ENCODE measurements at places on chromosomes 12 and 14.

GRCh38 chr14:62079038-62079437, 316.8 kb downstream of the SNAPC1 start:
- DNase-seq, result no peak

- no peak for DNase-seq
Measured at GRCh38 chr14:63766611-63767010, 38.7 kb upstream of the SGPP1 start.

DNA sequence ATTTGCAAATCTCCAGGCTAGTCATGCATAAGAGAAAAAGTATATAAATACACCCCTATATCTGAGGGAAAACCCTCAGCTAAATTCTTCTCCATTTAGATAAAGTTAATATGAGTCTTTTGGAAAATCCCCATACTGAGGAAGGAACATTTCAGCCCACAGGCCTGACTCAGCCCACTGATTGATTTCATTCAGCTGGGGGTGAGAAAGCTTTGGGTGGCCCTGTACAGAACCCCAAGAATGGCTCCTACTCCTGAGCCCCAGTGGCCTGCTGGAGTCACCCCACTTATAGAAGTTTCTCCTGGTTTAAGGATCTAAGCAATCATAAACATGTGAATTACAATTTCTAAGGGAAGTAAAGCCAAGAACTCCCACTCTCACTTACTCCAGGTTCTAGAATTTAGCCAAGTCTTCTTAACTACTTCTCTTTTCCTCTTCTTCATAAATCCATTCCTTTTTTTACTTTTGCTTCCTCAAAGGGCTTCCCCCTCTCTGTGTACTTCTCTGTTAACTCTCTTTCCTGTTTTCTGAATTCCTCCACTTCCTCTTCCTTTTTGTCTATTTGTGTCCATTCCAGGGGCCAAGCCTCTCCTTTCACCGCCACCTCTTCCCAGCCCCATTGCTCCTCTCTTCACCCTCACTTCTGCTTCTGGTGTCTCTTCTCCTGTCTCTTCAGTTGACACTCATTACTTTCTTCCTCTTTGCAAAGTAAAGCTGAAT, 21.0 kb downstream of the RTN1 start:
- no peak for DNase-seq

GRCh38 chr12:6262211-6262610, 48.3 kb upstream of the PLEKHG6 start:
- no peak for DNase-seq

DNA sequence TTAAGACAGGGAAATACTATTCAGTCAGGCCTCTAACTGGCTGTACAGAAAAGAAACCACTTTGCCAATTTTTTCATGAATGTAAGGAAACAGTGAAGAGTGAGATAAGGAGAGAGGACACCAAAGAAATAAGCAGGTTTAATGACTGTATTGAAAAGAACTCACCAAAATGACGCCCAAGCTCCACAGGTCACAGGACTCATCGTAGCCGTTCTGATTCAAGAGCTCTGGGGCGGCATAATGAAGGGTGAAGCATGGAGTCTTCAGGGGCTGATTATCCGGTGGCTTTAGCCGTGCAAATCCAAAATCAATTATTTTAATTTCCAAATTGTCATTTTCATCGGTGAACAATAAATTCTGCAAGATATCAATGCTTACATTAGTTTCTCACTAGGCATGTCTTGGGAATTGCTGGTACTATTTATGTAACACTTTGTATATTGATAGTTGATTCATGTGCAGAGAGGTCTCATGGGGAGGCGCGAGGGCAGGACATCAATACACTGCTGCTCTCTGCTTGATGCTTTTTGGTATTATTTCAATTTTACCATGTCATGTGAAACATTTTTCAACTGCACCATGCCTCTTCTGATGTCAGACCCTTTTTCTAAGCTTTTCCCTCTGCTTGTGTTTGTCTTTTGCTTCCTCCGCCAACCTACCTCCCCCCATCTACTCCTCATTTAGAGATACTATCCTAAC, 74.2 kb upstream of the TTC7B start:
- no peak for DNase-seq

DNA sequence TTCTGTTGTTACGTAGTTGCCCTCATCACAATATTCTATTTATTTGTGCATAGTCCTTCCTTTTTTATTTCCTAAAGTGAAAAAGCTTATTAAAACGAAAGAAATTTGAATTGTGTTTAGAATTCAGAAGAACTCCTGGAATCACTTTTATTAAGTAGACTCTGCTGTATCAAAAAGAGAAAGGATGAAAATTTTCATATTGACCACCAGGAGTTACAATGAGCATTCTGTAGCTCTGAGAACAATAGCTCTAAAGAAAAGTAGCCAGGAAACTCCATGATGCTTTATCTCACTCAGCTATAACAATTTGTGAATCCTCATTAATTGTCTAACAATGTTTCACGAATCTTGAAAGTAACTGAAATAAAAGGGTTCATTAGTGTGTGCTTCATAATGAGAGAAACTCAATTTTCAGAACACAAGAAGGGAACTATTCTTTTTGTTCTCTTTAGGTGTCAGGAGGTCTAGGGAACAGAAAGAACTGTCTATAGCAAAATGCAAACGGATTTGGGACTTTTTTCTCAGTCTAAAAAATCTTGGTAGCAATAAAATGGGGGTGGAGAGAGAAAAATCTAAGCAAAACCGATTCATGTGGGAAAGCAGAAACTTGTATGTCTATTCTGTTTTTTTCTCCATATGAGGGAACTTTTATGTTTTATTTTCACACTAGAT, 19.3 kb downstream of the ASCL1 start:
- DNase-seq, result no peak

DNA sequence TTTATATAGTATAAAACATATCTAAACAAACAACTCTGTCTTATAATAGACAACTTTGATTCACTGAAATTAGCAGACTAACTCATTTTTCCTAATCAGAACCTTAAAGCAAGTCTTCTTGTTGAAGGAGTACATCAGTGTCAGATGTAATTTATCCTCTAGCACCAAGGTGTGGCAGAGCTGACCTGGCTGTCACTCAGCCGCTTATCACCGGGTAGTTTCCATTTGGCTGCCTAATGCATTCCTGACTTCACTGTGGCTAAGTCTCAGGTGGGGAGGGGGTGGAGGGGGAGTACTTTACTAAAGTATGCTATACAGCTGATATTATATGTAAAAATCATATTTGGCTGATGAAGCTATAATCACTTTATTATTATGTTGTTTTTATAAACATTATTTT, 339.9 kb upstream of the RGS6 start:
- no peak for DNase-seq

GRCh38 chr14:36426836-36427235, 93.2 kb downstream of the NKX2-1 start:
- DNase-seq, result no peak

DNA sequence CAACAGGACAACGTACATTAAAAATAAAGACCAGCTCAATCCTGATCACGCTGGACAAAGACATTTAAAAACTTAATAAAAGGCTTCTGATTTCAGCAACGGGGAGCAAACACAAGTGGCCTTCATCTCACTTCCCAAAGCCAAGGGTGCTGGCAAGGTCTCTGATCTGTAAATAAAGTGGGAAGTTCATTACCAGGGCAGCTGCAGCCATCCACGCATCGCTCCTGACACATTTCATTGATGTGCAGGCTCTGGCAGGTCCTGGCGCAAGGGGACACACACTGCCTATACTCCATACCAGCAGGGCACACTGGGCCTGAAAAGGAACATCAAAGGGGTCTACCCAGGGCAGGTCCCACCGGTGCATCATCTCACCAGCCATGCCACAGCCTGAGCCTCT, 51.0 kb downstream of the VWF start:
- no peak for DNase-seq

DNA sequence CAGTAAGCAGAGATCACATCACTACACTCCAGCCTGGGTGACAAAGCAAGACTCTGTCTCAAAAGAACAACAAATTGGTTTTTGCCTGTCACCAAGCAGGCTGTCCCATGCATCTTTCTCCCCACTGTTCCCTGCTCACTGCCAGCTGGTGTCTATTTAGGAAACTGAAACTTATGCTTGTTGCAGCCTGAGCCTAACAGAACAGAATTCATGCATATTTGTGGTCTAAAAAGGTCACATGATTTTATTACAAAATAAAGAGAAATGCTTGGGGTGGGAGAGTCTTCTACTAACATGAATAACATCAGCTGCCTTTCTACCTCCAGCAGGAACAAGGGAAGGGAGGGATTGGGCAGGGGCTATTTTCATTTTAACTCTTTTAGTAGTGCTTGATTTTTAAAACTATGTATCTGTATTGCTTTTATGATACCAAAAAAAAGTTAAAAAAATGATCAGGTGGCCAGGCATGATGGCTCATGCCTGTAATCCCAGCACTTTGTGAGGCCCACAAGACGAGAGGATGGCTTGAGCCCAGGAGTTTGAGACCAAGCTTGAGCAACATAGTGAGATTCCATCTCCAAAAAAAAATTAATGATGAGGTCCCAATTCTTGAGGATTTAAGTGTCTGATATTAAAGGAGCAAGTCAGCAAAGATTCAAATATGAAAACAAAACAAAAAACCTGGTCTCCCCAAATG, 923 bp downstream of the STAT2 start:
- peak; percentile 18 for DNase-seq

DNA sequence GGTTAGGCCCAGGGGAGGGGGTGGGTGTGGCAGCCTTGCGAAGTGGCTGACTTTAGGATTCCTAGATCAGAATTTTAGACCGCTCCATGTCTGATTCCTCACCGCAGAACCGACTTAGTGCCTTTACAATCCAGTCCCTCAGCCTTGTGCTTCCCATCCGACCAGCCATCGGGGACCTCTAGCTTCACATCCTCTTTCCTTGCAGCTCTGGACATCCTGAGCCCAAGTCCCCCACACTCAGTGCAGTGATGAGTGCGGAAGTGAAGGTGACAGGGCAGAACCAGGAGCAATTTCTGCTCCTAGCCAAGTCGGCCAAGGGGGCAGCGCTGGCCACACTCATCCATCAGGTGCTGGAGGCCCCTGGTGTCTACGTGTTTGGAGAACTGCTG, 557 bp downstream of the COPS7A start:
- DNase-seq, result no peak

- peak; percentile 79 for DNase-seq
Measured at GRCh38 chr14:61145034-61145902, 135.9 kb downstream of the TMEM30B start.

- no peak for DNase-seq
Measured at GRCh38 chr12:8648576-8649205, 13.9 kb downstream of the MFAP5 start.

GRCh38 chr12:64039281-64039871, 182.7 kb downstream of the KICS2 start:
- peak; percentile 46 for DNase-seq

- DNase-seq, result peak; percentile 43
Measured at GRCh38 chr12:59113831-59114615, 193.7 kb upstream of the LRIG3 start.

GRCh38 chr12:71445071-71445470, 5.5 kb downstream of the LGR5 start:
- DNase-seq, result no peak

DNA sequence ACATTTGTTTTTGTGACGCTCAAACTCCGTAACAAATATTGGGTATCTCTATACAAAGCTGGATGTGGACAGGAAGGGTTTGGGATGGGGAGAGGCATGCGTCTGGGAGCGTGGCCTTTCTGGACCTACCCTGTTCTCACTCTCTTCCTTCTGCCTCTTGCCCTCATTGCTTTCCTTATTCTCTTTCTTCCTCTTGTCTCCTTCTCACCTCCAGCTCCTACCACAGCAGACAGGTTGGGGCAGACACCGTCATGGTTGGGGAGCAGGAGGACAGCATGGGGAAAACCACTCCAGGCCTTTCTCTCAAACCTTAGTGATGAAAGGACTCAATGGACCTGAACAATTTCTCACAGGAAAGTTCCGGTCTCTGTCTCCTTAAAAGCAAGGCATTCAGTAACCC, 465.3 kb downstream of the RAD51B start:
- DNase-seq, result no peak

GRCh38 chr12:88309546-88309945, 167.4 kb downstream of the TMTC3 start:
- DNase-seq, result no peak

DNA sequence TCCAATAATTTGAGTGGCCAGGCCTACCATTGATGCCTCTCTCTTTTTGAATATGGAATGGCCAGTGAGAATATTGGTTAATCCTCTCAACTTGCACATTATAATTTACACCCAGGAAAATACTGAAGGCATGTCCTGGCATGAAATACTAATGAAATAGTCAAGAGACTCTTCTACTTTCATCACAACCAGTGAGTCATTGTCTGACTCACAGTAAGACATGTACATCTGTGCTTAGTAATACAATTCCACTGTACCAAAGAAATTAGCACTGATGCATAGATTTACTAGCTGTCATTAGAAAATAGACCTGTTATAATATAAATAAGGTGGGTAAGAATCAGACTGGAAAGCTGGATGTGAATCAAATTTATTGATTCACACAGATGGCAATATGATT, 31.6 kb downstream of the KCNC2 start:
- peak; percentile 5 for DNase-seq

Measured in brain pericyte (primary cell).